ENCODE measurements at places on chromosomes 4 and X. TPM values are rescaled to one million over a fixed set of nuclear protein-coding genes. Genes with fewer than 3 reads are reported as not detected.

Gene PRPS1
- total RNA-seq: 68.9 TPM

Gene STOX2
- not detected for total RNA-seq

Gene CYBB
- total RNA-seq: not detected

Gene SAGE1
- not detected for total RNA-seq

Gene NAA11
- total RNA-seq: not detected

Gene MTNR1A
- not detected for total RNA-seq

Gene PNMA5
- total RNA-seq: 0.10 TPM

Gene TMPRSS11A
- total RNA-seq: not detected

Gene GUCY1A1
- not detected for total RNA-seq

Gene RPL34
- total RNA-seq: 1,241 TPM

Gene HMGN5
- total RNA-seq: 1.4 TPM

Gene COL25A1
- not detected for total RNA-seq

GRCh38 chrX:46913667-46914066, 1.4 kb downstream of the JADE3 start:
- no peak for DNase-seq

GRCh38 chr4:10172278-10172921, 55.8 kb upstream of the WDR1 start:
- DNase-seq: no peak

GRCh38 chr4:16294455-16294854, 68.2 kb upstream of the TAPT1 start:
- no peak for DNase-seq

GRCh38 chrX:101360390-101360789, 11.8 kb upstream of the TIMM8A start:
- no peak for DNase-seq

DNA sequence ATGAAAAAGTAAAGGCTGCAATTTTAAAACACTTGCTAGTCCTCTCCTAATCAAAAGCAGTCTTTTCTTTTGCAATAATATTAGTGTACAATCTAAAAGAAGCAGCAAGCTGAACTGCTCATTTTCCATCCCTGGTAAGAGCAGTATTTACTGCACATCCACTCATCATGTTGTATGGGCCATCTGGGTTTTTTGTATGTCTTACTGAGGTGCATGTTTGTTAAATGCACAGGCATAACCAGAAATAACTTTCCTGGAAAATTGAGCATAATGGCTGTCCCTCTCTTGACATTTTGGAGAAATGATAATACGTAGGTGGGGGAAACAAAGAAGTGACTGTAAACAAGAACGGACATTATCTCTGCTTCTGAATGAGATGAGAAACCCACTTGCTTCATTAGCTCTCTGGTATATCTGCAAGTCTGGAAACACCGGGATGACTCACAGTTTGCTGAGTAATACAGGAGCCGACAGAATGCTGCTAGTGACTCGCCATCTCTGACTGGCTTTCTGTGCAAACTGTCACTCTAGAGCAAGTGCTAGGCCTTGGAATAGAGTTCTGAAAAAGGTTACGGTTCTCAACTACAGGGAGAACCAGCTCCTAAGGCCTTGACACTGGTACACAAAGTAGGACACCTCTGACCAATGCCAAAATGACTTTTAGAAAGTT, 85.7 kb upstream of the MTM1 start:
- DNase-seq: peak; percentile 19

GRCh38 chrX:118975831-118976598, 1.6 kb downstream of the LONRF3 start:
- peak; percentile 26 for DNase-seq

GRCh38 chr4:150997141-150997540, 17.9 kb downstream of the LRBA start:
- DNase-seq: no peak

DNA sequence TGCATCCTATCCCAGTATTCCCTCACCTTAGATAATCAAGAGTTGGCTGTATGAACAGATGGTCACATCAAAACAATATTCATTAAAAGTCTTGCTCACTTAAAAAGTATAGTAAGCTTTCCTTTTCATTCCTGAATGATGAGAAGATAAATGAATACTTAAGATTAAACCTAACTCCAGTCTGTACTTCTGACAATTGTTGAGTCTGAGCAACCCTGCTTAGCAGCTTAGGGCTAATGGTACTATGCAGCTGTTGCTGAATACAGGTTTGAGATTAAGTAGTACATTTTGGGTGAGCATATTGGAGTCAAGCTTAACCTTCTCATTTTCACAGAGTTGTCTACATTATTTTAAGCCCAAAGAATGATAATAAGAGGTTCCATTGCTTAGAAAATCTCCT, 121.7 kb upstream of the ETNPPL start:
- DNase-seq: no peak

DNA sequence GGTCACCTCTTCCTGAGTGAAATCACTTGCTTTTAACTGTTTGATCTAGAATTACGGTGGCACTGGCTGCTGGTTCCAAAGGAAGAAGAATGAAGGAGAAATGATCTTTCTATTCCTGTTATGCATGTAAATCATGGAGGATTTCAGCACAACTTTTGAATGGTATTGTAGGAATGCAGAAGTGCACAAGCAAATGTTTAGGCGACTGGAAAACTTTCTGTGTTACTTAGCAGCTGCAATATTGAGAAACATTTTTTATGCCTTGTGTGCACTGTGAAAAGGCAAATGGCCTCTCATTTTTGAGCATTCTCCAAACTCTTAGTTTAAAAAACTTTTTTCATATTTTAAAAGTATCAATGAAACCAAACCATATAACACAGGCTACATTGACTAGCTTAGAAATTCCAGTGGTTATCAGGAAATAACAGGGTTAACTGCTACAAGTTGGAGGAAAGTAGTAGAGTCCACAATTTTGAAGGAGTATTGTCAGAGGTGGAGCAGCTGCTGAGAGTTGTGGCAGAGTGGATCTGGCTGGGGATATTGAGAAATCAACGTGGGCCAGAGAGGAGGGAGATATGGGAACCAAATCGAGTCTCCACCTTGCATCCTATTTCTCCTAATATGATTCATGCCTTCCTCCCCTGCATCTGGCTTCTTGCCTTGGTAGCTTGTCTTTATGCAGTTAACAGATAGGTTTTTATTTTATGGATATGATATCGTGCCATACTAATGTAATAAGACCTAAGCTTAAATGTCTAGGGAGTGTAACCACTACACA, 32.0 kb upstream of the FHL1 start:
- no peak for DNase-seq

GRCh38 chr4:15836362-15836761, 58.2 kb downstream of the CD38 start:
- DNase-seq: no peak

DNA sequence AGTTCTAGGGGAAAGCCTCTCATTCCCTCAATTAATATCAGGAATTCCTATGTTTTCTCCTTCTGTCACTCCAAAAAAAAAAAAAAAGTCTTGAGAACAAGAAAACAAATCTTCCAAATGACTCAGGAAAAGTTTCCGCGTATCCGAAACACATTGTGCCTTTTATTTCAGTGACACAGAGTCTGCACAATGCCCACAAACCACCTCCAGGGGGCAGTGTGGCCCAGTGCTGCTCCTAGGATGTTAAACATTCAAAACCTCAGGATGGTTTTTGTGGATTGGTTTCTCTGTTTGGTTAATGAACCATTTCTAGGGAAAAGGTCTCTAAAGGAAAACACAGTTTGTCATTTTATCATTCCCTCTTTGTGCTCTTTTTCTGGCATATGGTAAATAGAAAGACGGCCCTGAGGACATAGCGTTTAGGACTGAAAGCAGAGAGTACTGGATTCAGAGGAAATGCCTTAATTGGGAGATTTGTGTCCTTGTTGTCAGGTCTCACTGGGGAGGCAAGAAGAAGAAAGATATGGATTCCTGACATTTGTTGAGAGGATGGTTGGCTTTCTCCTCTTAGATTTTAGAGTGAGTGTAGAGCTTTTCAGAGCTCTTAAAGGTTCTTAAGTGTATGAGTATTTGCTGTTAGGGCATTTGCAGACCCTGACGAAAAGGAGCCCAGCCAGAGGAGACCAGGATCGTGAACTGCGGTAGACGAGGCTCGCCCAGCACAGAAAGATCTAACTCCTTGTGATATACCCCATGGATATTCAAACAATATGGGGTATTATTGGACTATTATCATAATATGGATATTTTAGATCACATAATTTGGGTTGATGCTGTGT, 65.7 kb upstream of the MAP9 start:
- peak; percentile 61 for DNase-seq

- DNase-seq: no peak
Observed at GRCh38 chr4:89658701-89659024, 178.3 kb downstream of the SNCA start.

GRCh38 chr4:48138936-48139335, 4.9 kb upstream of the TXK start:
- DNase-seq: peak; percentile 71

GRCh38 chrX:914206-914605, 283.6 kb downstream of the SHOX start:
- no peak for DNase-seq

DNA sequence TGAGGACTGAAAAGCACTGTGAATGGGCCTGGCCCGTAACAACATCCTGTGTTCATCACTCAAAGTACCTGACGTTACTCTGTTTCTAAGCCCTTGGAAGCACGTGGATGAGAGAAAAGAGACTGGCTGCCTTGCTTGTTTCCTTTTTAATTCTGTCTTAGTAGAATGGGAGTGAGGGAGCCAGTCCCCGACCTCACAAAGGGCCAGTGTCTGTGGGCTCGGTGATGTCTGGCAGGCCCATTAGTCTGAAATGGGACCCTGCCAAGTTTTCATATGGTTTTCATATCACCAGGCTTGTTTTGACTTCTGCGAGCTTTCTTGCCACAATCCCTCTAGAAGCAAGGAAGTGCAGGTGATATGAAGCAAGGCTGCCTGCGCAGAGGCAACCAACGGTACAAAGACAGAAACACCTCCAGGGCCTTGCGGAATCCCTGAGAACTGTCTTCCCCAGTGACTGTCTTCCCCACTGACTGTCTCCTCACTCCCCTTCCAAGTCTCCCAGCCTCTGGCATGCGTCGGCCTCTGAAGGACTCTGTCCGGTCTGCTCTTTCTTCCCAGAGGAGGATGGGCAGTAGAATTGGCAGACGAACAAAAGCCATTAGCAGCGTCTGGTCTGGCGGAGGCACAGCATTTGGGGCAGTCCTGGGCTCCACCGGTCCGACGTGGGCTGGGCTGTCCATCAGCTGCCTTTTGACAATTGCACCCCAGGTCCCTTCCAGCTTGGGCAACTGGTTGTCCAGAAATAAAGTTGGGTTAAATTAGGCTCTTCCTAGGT, 20.2 kb upstream of the RASL11B start:
- DNase-seq: no peak

GRCh38 chr4:168221301-168221700, 97.3 kb downstream of the DDX60 start:
- no peak for DNase-seq

GRCh38 chrX:40931921-40932320, 153.3 kb upstream of the USP9X start:
- DNase-seq: no peak

DNA sequence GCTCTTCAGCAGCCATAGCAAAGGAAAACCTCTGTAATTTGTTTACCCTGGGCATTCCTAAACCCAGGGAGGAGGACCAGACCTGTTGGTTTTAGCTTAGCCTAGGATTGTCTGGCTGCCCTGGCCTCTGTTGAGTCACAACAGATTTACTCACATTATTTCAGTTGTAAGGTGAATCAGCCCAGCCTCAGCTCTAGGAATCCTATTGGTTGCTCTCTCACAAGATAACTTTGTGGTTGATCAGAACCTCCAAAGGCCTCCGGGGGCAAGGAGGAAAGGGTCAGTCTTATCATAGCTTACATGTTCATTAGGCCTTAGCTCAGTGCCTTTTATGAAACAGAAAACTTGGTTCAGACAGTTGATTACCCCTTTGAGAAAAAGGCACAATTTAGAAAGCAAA, 41.0 kb downstream of the PDK3 start:
- DNase-seq: no peak

- no peak for DNase-seq
Observed at GRCh38 chr4:164467493-164467892, 286.4 kb upstream of the SMIM31 start.

- no peak for DNase-seq
Observed at GRCh38 chrX:134512566-134512965, 52.6 kb downstream of the HPRT1 start.

DNA sequence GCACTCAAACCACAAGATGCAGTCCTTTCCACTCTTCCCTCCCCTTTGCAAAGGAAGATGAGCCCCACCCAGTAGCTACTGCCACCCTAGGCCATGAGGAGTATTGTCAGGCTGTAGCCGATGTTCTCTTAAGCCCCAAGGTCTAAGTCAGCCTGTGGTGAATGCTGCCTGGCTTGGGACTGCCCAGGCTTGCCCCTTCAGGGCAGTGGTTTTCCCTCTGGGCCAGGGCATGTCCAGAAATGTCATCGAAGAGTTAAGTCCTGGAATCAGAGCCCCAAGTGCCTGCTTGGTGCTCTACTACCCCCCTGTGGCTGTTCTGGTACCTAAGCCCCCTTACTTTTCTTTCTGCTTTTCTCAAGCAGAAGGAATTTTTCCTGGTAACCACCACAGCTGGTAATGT, 11.8 kb upstream of the PGK1 start:
- DNase-seq: peak; percentile 8

GRCh38 chrX:77622672-77623071, 163.3 kb downstream of the ATRX start:
- DNase-seq: no peak

DNA sequence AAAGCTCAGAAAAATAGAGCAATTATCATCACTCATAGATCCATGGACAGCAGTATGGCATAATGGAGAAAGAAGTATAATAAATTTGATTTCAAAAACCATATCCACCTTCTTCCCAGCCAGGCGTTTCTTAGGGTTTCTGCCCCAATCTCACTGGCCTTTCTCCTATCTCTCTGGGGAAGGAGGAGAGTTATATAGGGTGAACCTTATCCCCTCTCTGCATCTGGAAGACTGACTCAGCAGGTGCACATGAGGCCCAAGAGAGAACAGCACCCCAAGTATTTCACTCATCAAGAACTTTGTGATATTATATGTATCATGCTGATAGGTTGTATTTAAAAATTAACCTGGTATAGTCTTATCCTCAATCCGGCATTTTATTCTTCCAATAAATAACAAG, 318.8 kb upstream of the RASGEF1B start:
- no peak for DNase-seq

DNA sequence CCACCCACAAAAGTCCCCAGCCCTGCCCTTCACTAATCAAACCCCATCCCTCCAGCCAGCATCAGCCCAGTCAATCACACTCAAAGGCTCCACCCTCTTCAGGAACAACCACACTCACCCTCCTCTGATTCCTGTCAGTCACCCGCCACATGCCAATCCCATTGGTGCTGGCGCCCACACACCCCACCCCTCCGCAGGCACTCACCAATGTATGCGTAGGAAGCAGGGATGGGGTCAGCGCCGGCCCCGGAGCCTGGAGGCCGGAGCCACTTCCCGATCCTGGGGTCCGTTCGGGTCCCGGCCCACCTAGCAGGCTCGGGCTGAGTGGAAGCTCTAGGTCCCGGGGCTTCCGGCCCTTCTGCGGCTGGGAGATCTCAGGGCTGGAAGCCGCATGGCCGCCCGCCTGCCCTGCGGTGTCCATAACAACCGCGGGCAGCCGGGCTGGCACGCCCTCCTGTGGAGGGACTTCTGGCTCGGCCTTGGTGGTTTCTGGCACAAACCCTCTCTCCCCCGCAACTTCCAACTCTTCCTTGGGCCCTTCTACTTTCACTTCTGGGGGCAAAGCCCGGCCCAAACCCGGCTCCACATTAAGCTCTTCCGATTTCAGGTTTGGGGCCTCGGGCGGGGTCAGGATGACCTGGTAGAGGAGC, 7.9 kb upstream of the CFP start:
- peak; percentile 47 for DNase-seq

Measured in activated CD4-positive, alpha-beta T cell treated with anti-CD3 and anti-CD28 coated beads, Interleukin-2, amount 10 ng/mL, durations not matched to agents 7 days and 5 days (primary cell).